ENCODE measurements at places on chromosomes 5 and 9.

- no peak for DNase-seq
Measured at GRCh38 chr9:15096972-15097371, 186.7 kb upstream of the FREM1 start.

DNA sequence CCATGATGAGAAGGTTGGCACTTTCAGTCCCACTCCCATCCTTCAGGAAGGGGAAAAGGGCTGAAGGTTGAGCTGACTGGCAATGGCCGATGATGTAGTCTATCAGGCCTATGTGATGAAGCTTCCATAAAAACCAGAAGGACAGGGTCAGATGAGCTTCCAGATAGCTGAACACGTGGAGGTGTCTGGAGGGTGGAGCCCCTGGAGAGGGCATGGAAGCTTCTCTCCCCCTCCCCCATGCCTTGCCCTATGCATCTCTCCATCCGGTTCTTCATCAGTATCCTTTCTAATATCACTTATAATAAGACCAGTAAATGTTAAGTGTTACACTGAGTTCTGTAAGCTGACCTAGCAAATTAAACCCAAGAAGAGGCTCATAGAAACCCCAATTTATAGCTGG lies 32.6 kb upstream of the SMU1 start:
- no peak for DNase-seq

DNA sequence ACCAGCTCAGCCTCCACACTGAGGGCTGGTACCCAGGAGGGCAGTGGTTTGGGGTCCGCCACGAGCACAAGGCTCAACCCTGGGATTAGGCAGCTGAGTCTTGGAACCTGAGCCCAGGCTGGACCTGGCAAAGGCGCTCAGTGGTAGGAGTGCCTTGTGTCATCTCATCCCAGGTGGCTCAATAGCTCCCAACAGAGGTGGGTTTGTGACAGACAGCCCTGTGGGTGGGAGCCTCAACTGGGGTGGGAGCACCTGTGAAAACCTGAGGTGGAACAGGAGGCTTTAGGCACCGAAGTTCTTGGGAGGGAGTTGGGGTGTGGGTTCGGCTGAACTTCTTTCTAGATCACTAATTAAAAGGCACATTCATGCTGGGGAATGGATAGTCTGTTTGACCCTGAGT lies 35.2 kb upstream of the SMU1 start:
- no peak for DNase-seq

DNA sequence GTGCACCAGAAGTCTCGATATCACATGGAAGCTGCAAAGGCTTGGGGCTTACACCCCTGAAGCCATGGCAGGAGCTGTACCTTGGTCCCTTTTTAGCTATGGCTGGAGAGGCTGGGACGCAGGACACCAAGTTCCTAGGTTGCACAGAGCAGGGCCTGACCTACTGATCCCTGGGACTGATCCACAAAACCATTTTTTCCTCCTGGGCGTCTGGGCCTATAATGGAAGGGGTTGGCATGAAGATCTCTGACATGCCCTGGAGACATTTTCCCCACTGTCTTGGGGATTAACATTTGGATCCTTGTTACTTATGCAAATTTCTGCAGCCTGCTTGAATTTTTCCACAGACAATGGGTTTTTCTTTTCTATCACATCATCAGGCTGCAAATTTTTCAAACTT lies 286.7 kb upstream of the PTPRD start:
- no peak for DNase-seq

GRCh38 chr5:19369561-19369960 lies 618.4 kb downstream of the CDH18 start:
- DNase-seq = no peak

GRCh38 chr9:27003426-27004077 lies 1.9 kb downstream of the LRRC19 start:
- no peak for DNase-seq

DNA sequence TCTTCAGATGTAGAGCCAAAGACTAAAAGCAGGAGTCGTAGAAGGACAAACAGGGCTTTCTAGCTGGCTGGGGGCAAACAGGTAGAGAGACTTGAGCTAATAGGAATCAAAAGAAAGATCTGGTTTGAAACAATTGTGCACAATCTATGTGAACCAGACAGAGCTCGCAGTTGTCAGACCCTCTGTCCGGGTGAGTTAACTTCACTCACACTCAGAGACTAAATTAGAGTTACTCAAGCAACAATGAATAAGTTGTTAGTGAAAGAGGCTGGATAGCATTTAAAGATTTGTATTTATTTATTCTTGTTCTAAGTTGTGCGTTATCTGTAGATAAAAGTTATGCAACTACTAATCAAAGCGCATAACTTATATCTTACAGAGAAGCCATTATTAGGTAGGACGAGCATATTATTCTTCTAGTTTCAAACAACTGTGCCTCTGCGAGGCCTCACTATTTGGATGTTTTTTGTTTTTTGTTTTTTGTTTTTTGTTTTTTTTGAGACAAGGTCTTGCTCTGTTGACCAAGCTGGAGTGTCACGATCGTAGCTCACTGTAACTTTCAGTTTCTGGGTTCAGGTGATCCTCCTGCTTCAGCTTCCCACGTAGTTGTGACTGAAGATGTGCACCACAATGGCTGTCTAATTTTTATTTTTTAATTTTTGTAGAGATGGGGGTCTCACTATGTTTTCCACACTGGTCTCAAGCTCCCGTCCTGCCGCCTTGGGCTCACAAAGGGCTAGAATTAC lies 13.2 kb upstream of the LNPEP start:
- no peak for DNase-seq

DNA sequence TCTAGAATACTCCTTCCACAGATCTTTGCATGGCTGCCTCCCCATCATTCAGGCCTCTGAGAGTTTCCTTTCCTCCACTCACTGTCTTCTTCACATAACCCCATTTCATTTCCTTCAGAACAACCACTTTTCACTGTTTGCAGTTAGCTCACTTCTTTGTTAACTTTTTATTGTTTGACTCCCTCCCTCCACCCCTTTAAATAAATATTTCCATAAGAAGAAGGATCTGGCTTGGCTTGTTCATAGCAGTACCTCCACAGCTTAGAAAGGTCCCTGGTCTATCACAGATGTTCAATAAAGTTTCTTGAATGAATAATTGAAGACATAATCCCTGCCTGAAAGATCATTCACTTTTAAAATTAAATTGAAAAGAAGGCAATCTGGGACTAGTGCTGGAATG lies 661.6 kb downstream of the ACTL7B start:
- no peak for DNase-seq

DNA sequence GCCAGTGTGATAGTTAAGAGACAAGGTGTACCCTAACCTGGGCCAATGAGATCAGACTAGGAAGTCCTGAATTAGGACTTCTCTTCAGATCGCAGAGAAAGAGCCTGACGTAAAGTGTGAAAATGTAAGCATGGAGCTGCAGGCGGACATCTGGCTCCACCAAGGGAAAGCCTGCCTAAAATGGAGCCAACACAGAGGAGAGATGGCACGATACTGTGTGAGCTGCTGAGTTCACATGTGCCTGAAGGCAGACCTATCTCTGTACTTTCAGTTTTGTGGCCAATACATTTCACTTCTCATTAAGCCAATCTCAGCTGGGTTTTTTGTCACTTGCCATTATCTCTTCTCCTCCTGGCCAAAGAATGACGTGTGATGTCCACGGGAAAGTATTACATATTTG lies 210.5 kb downstream of the ELAVL2 start:
- DNase-seq = no peak

DNA sequence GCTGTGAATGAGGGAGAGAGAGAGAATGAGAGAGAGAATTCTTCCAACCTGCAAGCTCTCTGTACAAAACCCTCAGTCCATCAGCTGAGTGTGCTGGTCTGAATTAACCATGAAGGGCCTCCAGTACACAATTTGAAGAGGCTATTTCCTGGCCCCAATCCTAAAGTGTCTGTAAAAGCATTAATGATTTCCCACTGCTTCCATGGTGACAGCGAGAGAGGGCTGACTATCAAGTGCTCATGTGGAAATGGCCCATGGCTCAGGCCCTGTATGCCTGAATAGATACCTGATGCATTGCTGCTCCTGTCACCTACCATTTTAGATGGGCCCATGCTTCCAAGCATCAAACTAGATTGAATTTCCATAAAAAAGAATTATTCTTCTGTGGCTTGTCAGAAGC lies 592.4 kb downstream of the KIF4B start:
- no peak for DNase-seq

GRCh38 chr5:66795682-66796081 lies 199.5 kb downstream of the MAST4 start:
- no peak for DNase-seq

GRCh38 chr9:18791074-18791473 lies 241.9 kb downstream of the SAXO1 start:
- peak; percentile 10 for DNase-seq

DNA sequence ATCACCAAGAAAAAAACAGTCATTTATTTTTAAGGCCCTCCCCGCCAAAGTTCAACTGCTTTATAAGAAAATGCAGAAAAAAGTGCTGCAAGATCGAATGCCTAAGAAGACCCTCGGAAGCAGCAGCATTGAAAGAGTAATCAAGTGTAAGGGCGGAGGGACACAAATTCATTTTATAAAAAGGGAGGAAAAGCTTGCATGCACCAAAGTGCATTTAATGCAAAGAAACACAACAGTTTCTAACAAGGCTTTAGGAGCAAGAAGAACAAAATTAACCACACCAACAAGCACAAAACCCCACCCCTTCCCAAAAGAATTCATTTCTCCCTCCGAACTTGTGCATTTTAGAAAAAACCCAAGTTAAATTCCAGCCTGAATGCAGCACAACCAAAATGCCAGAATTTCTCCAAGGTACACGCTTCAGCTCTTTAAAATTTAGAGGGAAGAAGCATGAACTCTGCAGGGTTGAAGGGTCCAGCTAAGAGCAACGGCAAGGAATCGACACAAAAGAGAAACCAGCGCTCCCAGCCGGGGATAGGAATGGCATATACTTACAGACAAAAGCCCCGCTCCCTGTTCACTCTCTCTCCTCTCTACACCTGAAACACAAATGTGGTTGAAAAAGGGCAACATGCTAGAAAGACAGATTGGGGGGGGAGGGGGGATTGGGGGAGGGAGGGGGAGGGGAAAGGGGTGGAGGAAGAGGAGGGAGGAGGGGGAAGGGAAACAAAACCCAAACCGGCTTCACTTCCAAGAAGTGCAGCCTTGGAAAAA lies at the start of gene NREP:
Gene NREP, minus strand, starts transcription at position 614 of the 774 bp plus-strand sequence. CDS start 1,422 bp downstream, outside the sequence.
- no peak for DNase-seq

- DNase-seq = no peak
Measured at GRCh38 chr5:6222121-6222520, 156.2 kb downstream of the MED10 start.

DNA sequence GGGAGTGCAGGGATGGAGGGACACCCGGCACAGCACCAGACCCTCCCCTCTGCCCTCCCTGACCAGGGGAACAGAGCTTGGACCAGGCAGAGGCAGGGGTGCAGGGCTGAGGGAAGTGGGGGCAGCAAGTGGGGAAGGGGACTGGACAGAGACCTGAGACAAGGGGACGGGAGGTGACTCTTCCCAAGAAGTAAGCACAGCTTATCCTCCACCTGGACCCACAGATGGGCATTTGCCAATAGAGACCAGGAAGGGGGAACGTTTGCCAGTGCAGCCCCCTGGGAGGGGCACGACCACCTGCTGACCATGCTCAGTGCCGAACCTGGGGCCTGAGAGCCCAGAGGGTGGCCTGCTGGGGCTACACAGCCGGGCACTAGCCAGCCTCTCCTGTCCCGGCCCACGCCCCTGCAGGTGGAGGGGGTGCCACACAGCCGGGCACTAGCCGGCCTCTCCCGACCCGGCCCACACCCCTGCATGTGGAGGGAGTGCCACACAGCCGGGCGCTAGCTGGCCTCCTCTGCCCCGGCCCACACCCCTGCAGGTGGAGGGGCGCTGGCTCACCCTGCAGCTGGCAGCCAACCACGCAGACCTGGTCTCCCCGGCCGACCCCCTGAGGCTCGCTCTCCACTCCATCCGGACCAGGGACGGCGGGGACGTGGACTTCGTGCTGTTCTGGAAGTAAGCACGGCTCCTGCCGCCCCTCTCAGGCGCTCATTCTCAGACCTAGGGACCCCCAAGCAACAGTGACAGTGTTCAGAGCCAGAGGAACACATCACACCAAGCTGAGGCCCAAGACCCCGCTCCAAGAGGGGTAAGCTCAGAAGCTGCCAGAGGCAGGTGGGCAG lies 24.3 kb downstream of the GLT6D1 start:
- no peak for DNase-seq

- no peak for DNase-seq
Measured at GRCh38 chr9:76643399-76644117, 120.7 kb upstream of the PCA3 start.

GRCh38 chr5:73686912-73687311 lies 60.9 kb downstream of the ARHGEF28 start:
- DNase-seq = no peak

DNA sequence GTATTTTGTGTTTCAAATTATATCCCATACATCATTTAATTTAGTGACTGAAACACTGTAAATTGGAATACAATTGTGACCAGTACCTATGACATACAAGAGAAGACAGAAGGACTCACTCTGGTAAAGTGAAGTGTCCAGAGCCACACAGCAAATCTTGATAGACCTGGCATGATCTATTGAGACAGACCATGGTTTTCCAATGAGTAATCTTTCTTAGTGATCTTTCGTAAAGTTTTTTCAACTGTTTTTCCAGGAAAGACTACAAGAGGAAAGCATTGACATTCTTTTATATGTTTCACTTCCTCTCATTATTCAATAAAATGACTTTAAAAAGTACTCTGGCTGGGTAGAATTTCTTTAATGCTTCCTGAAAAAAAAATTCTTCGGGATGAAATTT lies 43.3 kb upstream of the ALDH1A1 start:
- peak; percentile 3 for DNase-seq

DNA sequence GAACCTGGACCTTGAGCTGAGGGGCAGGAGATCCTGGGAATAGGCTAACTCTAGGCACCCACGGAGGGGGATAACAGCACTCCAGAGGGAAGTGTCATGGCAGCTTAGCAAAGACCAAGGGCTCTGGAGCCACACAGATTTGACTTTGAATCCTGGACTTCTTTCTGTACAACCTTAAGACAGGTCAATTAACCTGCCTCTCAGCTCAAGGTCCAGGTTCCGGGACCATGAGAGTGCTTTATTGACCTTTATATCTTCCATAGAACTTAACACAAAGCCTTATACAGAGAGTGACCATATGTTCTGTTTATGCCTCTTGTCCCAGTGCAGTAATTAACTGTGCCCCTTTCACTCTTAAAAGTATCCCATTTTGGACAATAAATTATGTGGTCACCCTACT lies 90.5 kb upstream of the LRRTM2 start:
- no peak for DNase-seq

DNA sequence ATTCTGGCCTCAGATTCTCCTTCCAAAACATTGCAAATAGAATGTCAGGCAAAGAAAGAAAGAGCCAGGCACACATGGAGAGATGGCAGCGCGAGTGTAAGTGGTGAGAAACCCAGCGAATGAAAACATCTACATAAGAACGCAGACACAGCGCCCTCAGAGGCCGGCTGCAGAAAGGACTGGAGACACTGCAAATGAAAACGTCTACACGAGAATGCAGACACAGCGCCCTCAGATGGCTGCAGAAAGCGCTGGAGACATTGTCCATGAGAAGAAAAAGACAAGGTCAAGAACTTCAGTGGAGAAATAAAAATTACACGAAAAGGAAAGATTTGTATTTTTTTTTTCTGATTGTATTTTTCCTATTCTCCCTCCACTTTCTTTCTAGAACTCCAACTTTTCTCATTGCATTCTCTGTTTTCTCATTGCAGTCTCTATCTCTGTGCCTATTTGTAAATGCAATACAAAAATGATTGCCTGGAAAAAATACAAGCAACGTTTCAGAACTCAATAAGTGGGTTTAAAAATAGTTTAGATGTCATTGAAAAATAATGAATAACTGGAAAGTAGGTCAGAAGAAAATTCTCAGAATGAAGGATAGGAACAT lies 117.9 kb upstream of the LPCAT1 start:
- DNase-seq = peak; percentile 68

All from fibroblast of skin of abdomen (primary cell).